ENCODE measurements at places on chromosomes 7 and 10.

GRCh38 chr10:90560331-90560730 lies 297.5 kb downstream of the HTR7 start:
- no peak for DNase-seq

GRCh38 chr7:150983893-150984368 lies 5.8 kb upstream of the KCNH2 start:
- peak; percentile 34 for DNase-seq

GRCh38 chr10:61939902-61940301 lies 38.4 kb downstream of the ARID5B start:
- no peak for DNase-seq

GRCh38 chr10:79431428-79431827 lies 14.0 kb downstream of the ZCCHC24 start:
- no peak for DNase-seq

Measured in RWPE1 (cell line).